KG1 (cell line): ENCODE measurements at places on chromosomes 16 and 17.

DNA sequence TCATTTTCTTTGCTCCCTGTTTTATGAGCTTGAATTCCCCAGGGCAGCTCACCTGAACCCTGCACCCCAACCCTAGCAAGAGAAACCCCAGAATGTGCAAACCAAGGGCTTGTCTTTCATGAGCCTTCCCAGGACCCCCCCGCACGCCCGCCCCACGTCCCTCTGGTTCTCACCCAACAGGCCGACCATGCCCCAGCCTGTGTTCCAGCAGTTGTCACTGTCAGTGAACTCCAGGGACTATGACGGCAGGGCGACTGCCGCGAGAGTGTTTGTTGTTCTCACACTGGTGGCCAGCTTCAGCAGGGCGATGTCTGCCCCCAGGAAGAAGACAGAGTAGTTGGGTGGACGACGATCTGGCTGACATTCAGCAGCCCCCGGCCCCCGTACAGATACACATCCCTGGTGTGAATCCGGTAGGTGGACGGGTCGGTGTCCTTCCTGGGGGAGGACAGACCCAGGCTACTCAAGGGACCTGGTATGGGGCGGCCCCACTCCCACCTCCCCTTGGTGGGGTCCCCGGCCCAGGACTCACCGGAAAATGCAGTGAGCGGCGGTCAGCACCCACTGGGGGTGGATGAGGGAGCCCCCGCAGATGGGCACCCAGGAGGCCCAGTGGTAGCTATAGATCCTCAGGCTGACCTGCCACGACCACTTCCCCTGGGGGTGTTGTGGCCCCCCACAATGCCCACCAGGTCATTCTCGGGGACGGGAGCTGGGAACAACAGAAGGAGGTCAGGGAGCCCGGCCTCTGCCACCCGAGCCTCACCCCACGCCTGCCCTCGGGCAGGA, 20.1 kb downstream of the TPSD1 start:
- DNase-seq, result no peak

DNA sequence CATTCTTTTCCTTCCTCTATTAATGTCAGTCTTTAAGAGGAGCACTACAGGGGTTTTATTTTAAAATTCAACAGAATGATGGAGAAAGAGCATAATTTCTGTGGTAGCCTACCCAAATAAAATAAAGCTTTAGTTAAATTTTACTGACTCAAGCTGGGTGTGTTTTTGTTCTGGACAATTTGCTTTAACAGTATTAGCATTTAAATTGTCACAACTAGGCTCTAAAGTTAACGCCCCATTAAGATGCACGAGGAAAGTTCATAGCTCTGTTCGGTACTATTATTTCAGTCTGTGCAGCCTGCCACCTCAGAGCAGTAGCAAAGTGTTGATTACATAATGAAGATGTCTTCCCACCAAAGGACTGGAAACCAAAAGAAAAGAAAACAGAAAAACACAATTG, 52.0 kb downstream of the CDK12 start:
- DNase-seq, result no peak

GRCh38 chr17:22469941-22470340, 777.6 kb downstream of the KCNJ18 start:
- no peak for DNase-seq

GRCh38 chr17:65931246-65932149, 260.4 kb downstream of the CEP112 start:
- DNase-seq, result no peak

DNA sequence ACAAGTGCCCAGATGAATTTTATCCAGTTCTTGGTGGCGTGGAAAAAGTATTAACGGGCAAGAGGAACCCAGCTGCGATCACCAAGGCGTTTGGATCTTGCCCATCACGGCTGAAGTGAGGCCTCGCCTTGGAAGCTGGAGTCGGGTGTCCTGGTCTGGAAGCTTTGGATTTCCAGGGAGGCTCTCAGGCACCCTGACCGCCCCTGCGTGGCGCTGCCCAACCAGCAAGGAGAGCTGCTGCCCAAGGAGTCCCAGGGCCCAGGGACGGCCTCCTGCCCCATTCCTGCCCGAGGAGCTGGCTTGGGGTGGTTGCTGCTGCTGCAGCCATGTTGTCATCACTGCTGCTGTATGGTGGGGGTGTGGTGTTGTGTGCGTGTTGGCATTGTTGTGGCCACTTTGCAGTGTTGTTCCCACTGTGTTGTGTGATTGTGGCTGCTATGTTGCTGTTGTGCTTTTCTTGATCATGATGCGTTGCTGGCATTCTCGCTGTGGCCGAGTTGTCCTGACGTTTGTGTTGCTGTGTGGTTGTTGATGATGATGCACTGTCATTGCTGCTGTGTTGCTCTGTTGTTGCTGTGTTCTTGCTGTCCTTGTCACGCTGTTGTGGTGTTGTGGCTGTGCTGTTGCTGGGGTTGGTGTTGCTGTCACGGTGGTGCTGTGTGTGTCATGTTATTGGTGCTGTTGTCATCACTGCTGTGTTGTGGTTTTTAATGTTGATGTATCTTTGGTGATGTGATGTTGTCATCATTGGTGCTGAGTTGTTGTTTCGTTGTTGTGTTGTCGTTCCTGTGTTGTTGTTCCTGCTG, 318.8 kb downstream of the C16orf95 start:
- DNase-seq, result no peak

- DNase-seq, result no peak
These were observed 3.8 kb upstream of the TAC4 start for GRCh38 chr17:49851387-49852291.

- no peak for DNase-seq
These were observed 45.4 kb upstream of the ACSF3 start for GRCh38 chr16:89048090-89048725.

DNA sequence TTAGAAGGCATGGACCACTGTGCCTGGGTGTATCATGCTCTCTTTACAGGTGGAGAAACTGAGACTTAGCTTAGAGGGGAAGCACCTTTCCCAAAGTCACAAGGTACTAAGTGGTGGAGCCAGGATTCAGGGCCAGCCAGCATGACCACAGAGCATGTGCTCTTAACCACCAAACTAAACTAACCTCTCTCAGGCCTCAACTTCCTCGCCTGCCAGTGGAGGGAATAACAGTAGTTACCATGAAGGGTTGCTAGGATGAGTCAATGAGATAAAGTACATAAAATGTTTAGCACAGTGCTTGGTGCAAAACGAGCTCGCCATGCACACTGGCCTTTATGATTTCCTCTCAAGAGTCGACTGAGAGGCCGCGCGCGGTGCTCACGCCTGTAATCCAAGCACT, 6.4 kb upstream of the MYO1C start:
- no peak for DNase-seq

GRCh38 chr16:81403208-81403600, 41.4 kb upstream of the CMIP start:
- no peak for DNase-seq

GRCh38 chr16:57651344-57652333, 16.5 kb upstream of the ADGRG3 start:
- DNase-seq, result no peak

DNA sequence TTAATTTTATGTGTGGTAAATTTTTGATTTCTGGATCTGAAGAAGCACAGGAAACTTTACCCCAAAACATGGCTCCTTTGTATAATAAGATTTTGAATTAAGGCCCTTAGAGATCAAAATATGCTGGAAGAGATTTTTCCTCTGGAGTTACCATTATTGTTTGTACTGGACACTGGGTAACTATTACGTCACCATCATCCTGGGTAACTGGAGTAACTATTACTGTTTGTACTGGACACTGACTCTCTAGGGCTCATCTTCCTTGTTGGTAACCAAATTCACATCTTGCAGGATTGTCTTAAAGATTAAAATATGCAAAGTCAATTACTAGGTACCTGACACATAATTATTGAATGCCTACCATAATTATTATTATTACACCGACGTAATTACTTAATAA, 593.8 kb upstream of the GOT2 start:
- no peak for DNase-seq
